ENCODE measurements at places on chromosomes 12 and 14.

DNA sequence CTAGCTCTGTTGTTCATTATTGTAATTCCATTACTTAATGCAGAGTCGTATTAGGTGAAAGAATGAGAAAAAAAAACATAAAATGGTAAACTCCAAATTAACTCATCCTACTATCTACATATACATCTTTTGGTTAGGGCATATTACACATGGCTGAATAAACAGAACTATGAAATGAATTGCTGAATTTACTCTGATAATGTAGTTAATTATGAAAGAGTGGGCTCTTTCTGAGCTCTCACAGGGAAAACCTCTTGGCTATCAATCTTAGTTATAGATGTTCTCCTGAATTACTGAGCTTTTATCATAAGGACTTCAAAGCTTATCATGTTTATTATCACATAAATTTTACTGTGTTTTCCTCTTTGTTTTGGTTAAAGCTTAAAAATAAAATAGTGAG, 798.5 kb upstream of the MDGA2 start:
- no peak for DNase-seq

GRCh38 chr12:56954057-56954957, 3.1 kb downstream of the RDH16 start:
- DNase-seq: no peak

DNA sequence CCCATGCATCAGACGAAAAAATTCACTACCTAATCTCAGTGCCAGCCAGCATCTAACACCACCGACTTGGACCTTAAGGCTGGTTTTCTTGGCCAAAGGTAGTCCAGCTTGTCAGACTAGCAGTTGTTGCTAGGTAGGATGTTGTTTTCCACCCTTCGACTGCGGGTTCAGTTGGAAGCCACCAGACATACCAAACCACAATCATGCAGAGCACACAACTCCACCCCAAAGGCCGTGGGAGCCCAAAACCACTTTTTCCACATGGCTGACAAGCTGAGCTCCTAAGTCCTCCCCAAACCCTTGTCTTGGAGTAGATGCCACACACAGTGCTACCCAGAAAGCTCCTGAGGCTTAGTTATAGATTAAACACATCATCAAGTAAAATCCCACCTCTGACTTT, 46.8 kb downstream of the LRIG3 start:
- no peak for DNase-seq

DNA sequence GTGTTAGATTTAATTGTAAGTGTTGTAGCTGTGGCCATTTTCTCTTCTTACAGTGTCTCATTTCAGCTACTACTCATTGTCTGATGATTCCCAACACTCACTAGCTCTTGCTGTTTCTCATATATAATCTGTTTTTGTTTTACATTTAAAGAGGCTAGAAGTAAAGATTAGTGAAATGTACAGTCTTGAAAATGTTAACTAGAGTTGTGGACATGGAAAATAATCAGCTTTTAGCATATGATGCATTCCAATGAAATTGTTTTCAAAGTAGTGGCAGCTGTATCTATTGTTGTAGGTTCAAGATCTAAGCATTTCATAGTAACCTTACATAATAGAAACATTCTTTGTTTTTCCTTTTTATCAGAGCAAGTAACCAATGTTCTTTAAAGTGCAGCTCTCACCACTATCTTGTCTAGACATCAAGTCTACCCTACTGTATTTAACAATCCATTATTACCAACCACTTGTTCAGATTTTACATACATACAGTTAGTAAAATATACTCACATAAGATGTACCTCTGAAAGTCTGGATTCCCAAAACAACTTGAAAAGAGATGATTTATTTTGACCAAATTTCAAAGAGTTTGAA, 76.9 kb downstream of the PPHLN1 start:
- DNase-seq: no peak

DNA sequence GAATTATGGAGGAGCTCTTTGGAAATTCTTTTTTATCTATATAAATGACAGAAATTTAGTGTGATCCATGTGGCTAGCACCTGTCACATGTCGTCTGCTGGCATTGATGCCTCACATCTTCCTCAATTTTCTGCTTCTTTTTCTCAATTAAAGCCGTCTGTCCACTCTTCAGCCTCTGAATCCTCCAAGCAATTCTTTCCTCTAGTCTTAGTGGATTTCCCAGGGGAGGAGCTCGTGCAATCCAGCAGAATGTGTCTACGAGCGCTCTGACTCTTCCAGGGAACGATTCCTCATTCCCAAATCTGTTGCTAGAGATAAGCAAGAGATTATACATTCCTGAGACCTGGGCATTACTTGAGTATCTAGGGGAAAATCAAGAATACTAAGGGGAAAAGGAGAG, 176.6 kb downstream of the EMP1 start:
- no peak for DNase-seq

- DNase-seq: no peak
Observed at GRCh38 chr14:96265383-96266095, 9.5 kb downstream of the BDKRB1 start.

DNA sequence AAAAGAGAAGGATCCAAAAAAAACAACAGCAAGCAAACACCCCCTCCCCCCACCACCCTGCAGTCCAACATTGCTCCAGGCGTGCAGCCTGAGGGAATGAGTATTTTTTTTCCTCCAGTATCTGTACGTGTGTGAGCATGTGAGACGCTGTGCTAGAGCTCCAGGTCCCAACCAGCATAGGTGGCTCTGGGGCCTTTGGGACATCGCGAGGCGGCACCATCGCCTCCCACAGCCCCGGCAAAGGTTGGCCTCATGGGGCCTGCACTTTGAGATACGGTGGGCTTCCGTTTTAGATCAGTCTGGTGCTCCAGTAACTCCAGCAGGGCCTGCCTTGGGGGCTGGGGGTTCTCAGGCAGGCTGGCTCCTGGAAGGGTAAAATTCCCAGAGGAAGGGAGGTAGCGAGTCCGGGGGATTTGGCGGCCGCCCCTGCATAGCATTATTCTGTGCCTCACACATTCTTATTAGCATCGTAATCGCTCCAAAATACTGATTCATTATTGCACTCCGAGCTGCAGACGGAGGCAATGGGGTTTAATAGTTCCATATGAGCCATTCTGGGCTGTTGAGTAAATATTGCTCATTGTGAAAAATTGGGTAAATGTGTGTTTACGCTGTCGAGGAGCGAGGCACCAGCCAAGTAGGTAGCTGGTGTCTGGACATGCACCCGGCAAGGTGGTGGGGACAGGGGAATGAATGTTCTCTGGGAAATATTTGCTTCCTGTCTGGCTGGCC, 143.1 kb upstream of the MYL2 start:
- DNase-seq: no peak

DNA sequence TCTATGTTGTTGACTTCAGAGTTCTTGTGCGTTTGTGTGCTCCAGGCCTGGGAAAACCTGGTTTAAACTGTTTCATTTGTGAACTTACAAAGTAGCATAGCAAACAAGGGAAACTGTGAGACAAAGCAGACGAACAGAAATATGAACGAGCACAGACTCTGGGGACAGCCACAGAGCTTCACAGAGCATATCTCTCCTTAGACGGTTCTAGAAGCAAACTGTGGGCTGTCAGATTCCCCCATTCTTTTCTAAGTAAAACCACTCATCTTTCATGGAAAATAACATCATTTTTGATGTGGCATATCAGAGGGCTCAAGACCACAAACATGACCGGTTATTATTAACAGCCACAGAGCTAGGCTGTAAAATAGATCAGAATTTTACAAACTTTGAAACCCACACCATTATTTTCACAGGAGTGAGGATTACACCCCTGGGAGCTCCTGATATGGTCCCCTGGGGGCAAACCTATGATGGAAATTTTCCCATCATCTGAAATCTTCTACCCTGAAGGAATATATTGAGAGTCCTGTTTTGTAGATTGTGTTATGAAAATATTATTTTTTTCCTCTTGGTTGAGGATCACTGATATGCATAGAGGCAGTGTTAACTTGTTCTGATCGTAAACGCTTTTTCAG, 102.0 kb downstream of the ADGRD1 start:
- DNase-seq: no peak

DNA sequence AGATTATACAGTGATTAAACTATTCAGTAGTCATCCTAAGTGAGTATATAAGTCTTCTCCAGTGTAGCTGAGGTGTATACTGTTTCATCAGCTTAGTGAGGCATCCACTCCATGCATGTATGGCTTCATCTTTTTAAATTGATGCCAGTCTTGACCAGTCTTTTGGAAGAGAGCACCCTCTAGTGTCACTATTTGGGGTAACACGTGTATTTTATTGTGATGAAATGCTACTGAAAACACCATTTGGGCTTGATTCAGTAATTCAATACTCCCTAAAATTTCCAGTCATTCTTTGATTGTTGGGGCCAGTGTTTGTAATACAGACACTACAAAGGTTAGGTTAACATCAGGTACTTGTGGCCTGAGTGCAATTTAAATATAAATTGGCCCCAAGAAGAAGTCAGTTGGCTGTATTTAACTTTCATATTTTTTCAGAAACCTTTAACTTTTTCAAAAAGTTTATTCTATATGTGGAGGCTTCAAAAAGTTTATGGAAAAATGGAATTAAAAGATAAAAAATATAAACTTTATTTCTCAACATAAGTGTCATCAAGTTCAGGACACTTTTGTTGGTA, 35.3 kb downstream of the MIPOL1 start:
- no peak for DNase-seq

DNA sequence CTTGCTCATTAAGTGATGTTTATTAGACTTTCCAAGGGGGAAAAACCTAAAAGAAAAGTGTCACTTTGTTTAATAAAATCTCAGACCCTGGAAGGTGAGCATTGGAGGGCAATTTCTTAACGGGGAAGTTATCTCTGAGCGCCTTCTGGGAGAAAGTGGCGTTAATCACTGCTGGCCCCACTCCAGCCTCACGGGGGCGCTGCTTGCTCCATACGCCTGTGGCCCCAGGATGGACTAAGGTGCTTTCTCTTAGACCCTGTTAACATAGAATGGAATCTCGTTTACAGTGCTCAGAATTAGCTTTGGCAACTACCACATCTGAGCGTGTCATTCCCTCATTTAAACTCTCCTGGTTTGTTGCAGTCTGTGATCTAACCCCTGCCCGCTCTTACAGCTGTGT, 16.4 kb upstream of the PRIMA1 start:
- DNase-seq: no peak

- DNase-seq: no peak
Observed at GRCh38 chr12:65232476-65233077, 45.9 kb upstream of the MSRB3 start.

- DNase-seq: no peak
Observed at GRCh38 chr14:89240414-89240813, 176.6 kb downstream of the FOXN3 start.

DNA sequence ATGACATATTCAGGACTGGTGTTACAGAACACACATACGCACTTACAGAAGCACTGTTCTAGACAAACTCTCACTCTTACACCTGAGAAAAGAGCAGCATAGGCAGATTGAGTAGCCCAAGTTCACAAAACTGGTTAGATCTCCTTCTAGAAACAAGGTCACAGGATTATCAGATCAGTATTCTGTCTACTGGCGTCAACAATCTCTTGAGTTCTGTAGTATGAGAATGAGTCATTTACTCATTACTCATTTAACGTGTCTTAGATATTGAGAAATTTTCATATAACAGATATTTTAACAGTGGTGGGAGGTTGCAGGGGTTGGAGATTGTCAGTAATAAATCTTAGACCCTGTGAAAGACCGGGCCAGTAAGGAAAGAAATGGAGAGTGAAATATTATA, 2.8 kb upstream of the TSPAN8 start:
- DNase-seq: no peak

DNA sequence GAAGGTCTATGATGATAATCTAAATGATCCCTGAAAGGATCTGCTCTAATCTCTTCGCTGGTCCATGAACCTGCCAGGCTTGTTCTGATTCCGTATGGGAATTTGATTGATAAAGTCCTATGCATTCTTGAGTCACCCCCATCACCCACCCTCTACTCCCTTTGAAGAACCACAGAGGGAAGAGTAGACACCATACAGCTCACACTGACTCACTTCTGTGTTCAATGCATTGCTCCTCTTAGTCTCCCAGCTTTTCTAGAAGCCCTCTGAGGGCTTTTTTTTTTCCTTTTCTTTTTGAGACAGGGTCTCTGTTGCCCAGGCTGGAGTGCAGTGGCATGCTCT, 18.5 kb upstream of the GPRC5A start:
- no peak for DNase-seq

- no peak for DNase-seq
Observed at GRCh38 chr14:46988312-46988711, 336.7 kb upstream of the RPL10L start.

- DNase-seq: no peak
Observed at GRCh38 chr12:8712572-8712971, 14.8 kb downstream of the RIMKLB start.

GRCh38 chr12:6703631-6704030, 3.0 kb upstream of the PIANP start:
- DNase-seq: no peak

DNA sequence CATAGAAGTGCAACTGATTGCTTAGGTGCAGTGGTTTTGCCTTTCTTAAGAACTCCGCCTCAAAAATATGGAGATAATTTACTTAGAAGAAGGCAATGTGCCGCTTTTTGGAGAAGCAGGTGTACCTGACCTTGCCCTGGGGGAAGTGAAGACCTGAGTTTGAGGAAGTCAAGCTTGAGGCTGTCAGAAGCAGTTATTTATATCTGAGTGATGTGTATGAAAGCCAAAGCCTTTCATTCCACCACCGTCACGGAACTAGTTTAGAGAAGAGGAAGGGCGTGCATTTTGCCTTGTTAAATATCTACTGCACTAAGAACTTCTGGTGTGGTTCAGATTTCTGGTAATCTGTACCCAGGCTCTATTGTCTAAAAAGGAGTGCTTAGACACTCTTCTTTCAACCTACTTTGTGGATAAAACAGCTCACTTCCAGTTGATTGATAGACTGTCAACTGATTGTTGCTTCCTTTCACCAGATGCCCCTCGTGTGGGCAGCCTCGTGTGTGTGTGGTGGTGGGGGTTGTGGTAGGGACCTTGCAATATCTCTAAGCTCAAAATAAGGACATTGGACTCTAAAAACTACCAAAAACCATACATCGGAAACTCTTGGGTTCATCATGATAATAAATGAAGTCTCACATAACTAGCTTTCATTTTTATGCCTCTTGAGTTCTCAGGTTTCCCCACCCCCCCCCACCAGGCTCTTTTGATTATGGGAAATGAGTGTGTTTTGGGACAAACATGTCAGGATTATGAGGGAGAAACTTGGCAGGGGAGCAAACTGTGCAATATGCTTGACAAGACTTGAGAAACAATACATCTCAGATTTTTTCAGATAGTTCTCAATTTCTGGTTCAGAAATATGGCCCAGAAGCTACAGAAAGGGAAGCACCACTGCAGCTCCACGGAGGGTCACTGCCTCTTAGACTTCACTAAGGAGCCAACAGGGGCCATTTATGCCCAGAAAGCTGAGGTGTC, 78.6 kb downstream of the ARF6 start:
- no peak for DNase-seq

- no peak for DNase-seq
Observed at GRCh38 chr12:81077329-81077685, 572 bp upstream of the ACSS3 start.

- no peak for DNase-seq
Observed at GRCh38 chr14:49997991-49998390, 105.1 kb downstream of the ARF6 start.

DNA sequence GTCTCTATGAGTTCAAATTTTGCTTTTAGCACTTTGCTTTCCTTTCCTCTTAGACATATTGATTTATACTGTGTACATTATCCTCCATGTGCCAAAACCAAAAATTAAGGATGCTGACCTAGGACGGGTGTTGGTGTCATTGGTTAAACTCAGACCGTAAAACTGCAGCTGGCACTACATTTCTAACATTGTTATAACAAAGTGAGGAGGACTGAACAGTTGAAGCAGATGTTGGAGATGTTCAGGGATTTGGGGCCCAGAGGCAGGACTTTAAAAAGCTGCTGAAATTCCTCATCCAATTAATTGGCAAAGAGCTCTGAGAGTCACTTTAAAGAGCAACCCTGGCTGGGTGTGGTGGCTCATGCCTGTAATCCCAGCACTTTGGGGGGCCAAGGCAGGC, 72.4 kb downstream of the TMTC1 start:
- DNase-seq: no peak
